EL (cell line): ENCODE measurements at places on chromosomes 3 and 15.

DNA sequence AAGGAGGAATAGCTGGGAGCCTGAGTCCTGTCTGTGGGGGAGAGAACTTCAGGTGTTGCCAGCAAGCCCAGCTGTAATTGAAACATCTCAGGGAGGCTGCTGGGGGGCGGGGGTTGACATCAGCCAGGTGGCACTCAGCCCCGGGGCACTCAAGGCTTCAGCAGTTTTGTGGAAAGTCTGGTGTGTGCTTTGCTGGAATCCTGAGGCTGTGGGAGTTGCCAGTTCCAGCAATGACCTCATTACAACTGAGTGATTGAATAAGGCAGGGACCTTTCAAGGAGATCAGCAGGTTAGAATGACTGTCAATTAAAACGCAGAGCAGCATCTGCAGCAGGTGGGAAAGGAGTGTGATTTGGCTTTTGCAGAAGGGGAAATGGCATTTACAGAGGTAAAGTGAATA is 75.7 kb downstream of the FAM43A start:
- no peak for DNase-seq

DNA sequence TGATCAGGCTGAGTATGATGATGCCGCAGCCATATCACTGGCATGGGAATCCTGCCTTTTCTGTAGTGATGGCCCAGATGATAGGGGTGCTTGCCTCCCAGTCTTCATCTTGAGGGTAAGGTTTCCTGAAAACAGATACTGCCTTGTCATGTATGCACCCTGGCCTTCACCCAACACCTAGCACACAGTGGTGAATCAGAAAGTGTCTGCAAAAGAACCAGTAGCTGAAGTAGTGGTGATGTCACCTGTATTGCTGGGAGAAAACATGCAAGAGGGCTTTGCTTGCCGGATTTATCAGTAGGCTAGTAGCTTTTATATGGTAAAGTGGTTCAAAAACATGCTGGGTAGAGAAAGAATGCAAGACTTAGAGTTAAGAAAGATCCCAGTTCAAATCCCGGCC is 419.8 kb upstream of the WNT5A start:
- no peak for DNase-seq

GRCh38 chr3:8663177-8664061 is 18.8 kb upstream of the SSUH2 start:
- peak; percentile 75 for DNase-seq

- no peak for DNase-seq
Observed at GRCh38 chr3:52022323-52023100, 26.8 kb upstream of the RPL29 start.

DNA sequence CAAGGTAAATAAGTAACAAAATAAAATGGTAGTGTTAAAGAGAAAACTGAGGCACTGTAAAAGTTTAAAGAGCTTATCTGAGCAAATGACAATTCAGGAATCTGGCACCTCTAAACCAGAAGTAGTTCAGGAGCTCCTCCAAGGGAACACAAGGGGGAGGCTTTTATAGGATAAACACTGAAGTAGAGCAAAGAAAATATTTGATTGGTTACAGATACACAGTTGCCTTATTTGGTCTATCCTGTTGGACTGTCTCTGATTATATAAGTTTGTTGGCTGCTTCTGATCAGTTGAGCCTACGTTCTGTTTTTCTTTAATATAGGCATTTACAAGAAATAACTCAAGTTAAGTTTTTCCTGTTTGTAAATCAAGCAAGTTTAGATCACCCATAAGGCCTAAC is 146.9 kb downstream of the ERC2 start:
- DNase-seq = no peak

DNA sequence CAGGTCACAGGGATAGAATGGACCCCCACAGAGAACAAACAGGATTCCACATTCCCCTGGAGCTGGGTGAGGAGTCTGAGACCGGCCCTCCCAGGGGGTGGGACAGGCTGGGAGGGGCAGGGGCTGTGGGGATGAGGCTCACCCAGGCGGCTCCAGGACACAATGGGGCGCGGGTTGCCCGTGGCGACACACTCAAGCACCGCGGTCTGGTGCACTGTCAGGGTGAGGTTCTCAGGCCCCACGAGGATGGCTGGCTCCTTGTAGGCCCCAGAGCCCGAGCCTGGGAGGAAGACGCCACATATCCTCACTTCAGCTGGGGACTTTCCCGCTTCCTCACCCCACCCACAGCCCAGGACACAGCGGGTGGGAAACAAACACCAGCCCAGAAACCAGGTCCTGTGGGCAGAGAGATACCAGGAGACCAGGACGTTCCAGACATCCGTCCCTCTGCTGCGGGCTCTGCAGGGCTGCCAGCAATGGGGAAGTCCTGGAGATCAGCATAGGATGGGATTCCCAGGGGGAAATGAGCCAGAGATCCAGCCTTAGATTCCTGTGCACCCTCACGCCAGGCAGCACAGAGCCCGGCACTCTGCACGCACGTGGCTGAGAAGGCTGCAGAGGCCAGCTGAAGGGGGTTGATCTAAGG is 30.2 kb downstream of the RNU5B-1 start:
- DNase-seq = no peak

- no peak for DNase-seq
Observed at GRCh38 chr15:79357566-79357965, 46.7 kb downstream of the TMED3 start.

- no peak for DNase-seq
Observed at GRCh38 chr3:13860001-13860400, 19.9 kb downstream of the WNT7A start.

- DNase-seq = peak; percentile 58
Observed at GRCh38 chr3:8536096-8537056, 34.8 kb downstream of the LMCD1 start.

- no peak for DNase-seq
Observed at GRCh38 chr15:67603063-67603462, 60.6 kb downstream of the MAP2K5 start.

- DNase-seq = no peak
Observed at GRCh38 chr3:143832433-143832832, 15.8 kb downstream of the SLC9A9 start.

DNA sequence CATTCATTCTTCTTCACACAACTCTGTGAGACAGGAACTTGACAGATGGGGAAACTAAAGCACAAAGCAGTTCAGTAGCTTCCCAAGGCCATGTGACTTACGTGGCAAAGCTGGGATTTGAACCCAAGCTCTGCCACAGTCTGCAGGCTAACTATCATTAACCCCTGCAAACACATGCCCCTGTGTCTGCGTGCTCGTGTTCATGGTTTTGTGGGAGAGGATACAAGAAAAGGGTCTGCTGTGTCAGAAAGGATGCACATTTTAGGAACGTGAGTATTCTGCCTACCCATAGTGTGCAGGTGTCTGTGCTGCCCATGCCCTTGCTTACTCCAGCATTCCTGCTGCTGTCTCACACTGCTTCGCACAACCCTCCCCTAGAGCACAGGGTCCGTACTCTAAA is 137.0 kb downstream of the CHDH start:
- DNase-seq = no peak

GRCh38 chr15:57201578-57201977 is 174.7 kb upstream of the CGNL1 start:
- DNase-seq = no peak

- DNase-seq = peak; percentile 77
Observed at GRCh38 chr3:123870033-123870432, 14.1 kb downstream of the MYLK start.

DNA sequence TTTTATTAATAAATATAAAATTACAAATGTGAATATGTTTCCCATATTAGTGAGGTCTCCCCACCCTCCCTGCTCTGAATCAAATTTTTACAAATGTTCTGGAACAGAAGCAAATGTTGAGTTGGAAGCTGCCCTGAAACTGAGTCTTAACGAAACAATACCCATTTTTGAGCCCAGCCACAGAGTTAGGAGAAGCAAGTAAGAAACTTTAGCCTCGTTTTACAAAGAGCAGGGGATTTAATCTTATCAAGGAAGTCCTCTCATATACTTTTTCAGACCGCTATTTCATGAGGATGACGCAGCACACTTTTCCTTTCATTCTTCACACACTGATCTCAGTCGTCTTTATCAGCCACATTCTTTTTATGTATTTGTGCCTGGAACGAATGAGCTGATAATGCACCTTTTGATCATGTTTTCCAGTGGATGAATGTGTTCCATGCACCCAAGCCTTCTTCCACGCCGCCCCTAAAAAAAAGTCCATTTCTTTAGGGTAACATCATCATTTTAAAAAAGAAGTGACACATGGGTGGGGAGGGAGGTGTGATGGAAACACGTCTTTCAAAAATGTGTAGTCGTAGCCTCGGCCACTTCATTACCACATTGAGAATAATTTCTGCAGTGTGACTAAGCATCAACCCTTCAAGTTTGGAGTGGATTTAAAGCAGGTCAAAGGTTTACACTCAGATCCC is 48.1 kb downstream of the SETMAR start:
- DNase-seq = no peak

DNA sequence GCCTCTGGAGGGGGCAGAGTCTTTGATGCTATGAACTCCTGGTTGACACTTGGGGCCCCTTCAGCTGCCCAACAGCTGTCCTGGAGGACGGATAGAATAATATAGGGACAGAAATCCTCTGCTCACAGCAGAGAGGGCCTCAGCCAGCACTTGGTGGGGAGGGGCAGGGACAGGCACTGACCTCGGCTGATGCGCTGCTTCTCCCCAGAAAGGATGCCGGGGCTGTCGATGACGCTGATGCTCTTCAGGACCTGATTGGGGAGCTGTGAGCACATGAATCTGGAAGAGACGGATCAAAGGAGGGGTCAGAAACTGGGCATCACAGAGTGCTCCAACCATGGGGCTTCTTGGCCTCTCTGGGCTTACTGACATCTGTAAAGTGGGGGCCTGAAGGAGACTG is 29.5 kb downstream of the EHD4 start:
- DNase-seq = no peak

DNA sequence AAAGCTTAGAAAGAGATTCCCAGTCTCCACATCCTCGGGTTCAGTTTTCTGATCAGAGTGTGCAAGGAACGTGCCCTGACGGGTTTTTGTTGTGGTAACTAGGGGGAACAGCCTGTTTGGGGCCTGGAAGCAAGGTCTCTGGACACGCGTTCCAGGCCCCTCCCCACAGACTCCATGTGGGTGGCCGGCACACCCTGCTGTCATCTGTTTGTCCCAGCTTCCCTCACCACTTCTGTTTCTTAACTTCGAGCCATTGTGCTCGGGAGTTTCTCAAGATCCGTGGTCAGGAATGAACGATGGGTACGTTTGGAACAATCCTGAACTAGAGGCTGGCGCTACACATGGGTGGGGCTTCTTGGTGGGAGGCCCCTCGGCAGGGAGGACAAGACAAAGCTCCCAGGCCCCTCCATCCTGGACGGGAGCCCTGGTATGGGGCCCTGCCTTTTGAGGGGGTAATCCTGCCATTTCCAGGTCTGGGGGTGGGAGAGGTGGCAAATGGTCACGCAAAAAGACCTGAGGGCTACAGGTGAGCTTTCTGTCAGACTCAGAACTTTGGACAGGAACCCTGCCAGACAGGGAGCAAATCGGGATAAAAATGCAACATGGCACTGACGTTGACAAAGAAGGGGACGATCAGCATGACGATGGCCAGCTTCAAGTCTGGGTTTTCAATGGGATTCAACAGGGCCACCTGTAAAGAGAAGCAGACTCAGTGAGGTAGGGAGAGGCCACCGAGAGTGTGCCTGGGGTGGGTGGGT is 8.5 kb upstream of the MUSTN1 start:
- DNase-seq = no peak

- DNase-seq = no peak
Observed at GRCh38 chr15:27692438-27692837, 406.7 kb downstream of the OCA2 start.

DNA sequence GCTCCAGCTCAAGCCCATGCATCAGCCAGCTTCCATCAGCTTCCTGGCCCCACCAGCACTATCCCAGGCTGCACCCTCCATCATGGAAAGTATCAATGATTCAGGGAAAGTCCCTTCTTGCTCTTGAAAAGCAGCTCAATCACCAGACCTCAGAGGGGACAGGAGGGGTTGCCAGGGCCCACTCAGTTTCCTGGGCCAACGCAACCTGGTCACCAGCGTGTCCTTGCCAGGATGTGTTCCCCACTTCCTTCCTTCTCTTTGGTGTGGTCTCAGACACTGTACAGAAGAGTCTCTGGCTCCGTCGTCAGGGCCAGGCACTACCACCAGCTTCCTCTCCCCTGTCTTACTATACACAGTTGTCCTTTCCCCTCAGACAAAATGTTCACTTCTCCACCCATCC is 3.0 kb downstream of the HDC start:
- no peak for DNase-seq

- DNase-seq = no peak
Observed at GRCh38 chr15:80415358-80415670, 11.1 kb downstream of the ARNT2 start.

DNA sequence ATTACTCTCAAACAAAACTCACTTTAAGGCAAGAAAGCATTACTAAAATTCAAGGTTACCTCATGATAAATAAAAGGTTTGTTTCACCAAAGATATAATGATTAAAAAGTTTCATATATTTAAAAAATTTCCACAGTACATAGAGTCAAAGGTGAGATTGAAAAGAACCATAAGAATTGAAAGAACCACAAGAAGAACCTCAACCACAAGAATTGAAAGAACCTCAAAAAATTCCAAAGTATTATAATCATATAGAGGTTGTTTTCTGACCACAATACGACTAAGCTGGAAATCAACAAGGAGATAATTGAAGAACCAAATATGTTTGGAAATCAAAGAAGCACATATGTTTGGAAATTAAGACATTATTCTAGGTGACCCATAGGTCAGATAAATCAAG is 52.7 kb downstream of the SLC25A36 start:
- DNase-seq = no peak

GRCh38 chr3:126912491-126913195 is 70.3 kb upstream of the PLXNA1 start:
- DNase-seq = no peak

DNA sequence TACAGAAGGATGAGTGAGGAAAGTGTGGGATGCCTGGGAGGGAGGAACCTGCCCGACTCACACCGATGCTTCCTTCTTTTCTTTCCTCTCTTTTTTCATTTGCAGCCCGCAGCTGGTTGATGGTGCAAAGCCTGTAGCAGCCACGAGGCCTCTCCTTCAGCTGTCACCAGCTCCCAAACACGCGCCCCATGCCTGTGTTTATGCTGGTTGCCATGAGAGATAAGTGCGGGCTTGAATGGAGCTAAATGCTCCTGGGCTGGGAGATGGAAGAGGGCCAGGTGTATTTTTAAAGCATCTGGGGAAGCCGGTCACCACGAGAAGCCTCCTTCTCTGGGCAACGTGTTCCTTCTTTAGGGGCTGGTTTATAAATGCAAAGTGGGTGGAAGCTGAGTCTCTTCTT is 9.3 kb downstream of the COLQ start:
- DNase-seq = no peak

DNA sequence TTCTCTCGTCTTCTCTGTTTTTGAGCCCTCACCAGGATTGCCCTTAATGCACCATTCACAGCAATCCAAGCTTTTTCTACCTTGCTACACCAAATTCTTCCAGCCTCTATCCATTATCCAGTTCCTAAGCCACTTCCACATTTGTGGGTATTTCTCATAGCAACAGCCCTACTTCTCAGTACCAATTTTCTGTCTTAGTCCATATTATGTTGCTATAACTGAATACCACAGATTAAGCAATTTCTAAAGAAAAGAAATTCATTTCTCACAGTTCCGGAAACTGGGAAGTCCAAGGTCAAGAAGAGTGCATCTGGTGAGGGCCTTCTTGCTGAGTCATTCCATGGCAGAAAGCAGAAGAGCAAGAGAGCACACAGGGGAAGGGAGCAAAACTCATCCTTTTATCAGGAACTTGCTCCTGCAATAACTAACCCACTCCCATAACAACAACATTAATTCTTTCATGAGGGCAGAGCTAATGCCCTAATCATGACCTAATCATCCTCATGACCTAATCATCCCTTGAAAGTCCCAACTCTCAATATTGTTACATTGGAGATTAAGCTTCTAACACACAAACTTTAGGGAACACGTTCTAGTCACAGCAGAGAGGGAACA is 9.7 kb upstream of the EIF1B start:
- DNase-seq = peak; percentile 87
